ENCODE measurements at places on chromosomes 1 and 21.

DNA sequence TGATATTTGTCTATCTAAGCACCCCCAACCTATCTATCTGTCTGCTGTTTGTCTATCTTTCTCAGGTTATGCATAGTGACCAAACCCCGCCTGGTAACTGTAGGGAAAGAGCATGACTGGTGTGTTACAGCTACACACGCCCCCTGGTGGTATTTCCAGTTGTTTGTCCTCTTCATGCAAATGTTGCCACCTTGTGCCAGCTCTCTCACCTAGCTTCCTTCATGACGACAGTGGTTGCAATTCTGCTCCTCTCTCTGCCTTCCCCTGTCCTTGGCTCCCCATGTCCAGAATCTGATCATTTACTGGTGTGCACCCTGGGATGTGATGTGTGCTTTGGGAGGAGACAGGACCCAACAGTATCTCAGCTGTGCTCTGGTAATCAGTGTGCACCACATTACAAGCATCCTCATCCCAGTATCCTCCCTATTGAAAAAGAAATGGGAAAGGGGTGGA is 8.1 kb upstream of the INKA2 start:
- DNase-seq: peak; percentile 52

GRCh38 chr1:234186037-234186688 is 187.1 kb upstream of the COA6 start:
- DNase-seq: no peak

GRCh38 chr1:43137445-43138052 is 34.5 kb downstream of the EBNA1BP2 start:
- no peak for DNase-seq

- DNase-seq: no peak
These were observed 189.0 kb downstream of the CENPF start for GRCh38 chr1:214791961-214792360.

GRCh38 chr1:13798120-13798519 is 98.1 kb downstream of the PRDM2 start:
- DNase-seq: no peak

DNA sequence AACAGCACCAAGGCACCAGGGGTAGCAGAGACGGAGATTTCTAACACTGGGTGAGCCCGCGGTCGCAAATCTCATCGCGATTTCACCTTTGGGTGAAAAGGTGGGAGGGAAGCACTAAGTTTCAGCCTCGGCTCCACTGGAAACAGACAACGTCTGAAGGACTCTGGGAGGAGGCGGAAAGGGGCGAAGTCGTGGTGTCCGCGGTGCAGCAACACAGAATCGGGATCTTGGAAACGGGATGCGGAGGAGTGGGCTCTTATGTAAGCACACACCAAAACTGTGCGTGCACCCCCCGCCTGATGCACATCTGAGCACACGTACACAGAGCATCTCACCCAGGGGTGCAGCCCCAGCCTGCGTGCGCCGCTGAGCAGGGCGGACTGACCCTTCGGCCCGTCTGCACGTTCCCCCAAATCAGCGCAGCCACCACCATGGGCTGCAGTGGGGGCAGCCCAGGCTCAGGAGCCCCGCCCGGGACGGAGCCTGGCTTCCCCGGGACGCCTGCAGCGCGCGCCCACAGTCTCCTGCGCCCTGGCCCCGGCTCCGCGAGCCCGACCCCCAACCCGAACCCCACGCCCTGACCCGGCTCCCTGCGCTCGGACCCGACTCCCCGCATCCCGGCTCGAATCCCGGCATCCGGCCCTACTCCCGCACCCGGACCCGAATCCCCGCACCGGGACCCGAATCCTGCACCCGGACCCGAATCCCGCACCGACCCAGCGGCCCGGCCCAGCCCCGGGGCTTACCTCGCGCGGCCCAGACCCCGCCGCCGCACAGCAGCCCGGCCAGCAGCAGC is 670 bp downstream of the CLSTN1 start:
- no peak for DNase-seq

DNA sequence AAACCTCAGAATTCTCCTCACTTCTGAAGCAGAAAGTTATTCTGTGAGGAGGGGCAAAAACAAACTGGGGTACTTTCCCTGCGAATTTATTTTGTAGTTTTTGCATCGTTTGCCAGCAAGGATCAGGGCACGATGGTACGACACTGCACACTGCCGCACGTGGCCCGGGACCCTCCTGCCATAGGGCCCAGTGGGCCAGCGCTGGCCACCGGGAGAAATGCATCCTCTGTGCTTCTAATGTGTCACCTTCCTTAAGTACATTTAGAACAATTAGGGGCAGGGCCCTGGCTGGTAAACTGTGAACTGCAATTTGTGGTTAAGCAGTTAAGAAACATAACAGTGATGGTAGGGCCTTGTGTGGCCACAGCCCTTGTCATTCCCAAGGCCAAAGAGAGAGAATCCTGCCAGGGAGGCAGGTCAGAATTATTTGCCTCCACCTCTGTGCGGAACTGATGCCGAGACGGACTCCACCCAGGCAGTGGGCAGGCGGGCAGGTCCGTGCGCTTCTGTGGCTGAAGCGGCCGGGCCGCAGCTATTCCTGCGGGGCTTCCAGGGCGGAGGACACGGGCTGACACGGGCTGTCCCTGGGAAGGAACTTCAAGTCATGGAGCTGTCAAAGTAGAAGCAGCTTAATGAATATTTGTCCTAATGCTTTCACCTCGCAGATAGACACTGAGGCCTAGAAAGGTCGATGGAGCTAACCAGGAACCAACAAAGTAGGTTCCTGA is 12.5 kb downstream of the GPR137B start:
- no peak for DNase-seq

DNA sequence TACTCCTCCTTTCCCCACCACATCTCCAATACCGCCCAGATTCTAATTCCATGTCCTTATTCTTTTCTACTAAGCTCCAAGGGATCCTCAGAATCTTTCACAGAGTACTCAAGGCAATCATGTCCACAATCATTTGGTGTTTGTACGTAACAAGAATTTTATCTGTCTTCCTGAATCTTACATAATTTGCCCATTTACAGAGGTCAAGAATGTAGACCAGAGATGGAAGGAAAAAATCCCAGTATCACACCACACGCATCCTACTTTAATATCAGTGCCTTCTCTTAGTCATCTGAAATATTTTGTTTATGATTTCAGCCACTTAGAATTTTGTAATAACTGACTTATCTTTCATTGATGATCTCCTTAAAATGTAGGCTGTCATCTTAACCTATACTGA is 366.0 kb upstream of the LRRC7 start:
- DNase-seq: no peak

DNA sequence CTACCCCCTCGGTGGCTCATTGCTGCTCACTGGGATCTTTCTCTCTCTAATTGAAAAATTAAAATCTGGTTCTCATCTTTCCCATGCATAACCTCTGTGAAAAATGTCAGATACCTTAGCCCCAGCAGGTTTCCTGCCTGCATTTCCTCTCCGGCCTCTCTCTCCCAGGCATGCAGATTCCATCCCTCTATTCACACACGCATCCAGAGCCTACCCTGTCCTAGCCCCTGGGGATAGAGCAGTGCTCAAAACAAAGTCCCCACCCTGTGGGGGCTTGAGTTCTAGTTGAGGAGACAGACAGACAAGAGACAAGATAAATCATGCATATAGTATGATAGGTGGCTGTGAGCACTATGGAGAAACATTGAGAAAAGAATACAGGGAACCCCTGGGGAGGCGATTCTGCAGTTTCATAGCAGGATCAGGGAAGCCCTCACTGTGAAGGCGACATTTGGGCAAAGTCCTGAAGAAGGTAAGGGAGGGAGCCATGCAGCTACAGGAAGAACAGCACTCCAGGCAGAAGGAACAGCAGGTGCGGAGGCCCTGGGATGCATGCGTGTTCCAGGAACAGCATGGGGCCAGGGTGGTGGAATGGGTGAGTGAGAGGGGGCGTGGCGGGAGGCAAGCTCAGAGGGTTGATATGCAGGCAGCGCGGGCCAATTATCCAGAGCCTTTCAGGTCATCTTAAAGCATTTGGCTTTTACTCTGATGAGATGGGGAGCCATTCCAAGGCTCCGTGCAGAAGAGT is 3.5 kb upstream of the BSND start:
- no peak for DNase-seq

DNA sequence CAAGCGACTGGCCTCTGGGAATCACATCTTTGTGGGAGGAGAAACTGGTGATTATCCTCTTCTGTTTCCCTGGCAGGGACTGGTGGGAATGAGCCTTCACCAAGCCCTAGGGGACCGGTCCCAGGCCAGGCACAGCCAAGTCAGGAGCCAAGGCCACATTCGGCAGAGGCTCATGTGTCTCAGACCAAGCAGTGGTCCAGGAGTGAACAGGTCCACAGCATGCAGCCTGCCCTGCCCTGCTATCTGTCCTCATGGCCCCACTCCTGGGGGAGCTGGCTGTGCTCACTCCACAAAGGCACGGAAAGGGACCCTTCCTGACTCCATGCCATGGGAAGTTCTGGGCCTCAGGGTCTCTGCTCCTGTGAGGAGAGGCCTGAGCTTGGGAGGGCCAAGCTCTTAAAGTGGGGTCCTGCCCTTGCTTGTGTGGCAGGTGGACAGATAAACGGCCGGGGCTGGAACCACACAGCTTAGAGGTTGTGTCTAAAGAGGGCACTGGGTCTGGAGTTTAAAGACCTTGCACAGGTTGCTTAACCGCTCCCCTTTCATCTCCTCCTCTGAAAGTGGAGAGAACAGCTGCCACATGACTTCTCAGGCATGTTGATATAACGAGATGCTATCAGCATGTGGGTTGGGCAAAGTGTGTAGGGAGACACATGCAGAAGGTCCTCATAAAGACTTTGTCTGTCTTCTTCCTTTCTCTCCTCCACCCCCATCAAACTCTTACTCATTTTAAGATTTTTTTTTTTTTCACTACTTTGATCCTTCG is 57.5 kb downstream of the CASQ2 start:
- DNase-seq: no peak

DNA sequence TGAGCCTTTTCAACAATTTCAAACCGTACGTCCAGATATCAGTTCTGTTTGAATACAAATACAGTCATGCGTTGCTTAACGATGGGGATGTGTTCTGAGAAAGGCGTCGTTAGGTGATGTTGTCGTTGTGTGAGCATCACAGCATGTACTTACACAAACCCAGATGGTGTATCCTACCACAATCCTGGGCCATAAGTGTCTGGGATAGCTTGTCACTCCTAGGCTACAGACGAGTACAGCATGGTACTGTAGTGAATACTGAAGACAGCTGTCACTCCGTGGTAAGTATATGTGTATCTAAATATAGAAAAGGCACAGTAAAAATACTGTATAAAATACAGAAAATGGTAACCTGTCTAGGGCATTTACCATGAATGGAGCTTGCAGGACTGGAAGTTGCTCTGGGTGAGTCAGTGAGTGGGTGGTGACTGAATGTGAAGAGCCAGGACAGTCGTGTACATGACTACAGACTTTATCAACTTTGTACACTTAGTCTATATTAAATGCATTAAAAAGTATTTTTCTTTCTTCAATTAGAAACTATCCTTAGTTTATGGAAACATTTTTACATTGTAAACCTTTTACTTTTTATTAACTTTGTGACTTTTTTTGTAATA is 10.5 kb upstream of the OR2W3 start:
- no peak for DNase-seq

DNA sequence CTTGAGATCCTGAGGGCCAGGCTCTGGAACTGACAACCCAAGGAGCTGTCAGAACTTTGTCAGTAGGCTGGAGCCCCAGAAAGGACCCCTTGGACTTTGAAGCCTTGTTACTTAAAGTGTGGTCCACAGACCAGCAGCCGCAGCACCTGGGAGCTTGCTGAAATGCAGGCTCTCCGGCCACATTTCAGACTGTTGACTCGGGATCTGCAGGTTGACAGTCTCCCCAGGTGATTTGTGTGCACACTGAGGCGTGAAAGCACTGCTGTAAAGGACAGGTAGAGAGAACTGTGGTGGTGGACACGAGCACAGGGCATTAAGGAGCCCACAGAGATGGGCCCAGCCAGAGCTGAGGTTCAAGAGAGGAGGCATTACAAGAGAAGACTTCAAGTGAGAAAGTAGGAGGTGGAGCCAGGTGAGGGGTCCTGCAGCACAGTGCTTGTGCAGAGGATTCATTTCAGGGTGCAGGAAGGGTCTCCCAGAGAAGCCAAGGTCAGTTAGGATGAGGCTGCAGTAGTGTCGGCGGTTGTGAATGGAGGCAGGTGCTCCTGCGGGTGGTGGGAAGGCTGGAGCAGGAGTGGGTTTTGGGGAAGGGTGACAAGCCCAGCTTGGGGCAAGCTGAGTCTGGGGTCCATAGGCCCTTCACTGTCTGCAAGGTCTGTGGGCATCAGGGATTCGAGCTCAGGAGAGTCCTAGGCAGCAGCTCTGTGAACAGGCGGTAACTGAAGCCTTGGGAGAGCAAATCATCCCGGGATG is 4.6 kb downstream of the HYI start:
- no peak for DNase-seq

DNA sequence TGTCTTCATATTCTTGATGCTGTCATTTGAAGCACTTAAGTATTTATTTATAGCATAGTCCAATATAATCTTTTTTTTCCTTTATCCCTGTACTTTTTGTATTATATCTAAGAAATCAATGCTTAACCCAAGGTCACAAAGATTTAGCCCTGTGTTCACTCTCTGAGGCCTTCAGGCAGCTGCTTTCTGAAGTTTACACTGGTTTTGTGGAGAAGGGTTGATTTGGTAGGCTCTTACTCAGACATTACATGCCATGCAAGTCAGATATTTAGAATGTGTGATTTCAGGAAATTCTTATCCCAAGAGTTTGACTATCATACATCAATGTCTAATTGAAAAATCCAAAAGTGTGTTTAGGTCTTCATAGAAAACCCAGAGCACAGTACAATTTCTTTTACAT is 56.3 kb downstream of the PALMD start:
- DNase-seq: no peak
